ENCODE measurements at places on chromosomes 4 and X. TPM values are rescaled to one million over a fixed set of nuclear protein-coding genes. Genes with fewer than 3 reads are reported as not detected.

Gene CT55
- not detected for total RNA-seq

Gene LNX1
- 10.9 TPM for total RNA-seq

DNA sequence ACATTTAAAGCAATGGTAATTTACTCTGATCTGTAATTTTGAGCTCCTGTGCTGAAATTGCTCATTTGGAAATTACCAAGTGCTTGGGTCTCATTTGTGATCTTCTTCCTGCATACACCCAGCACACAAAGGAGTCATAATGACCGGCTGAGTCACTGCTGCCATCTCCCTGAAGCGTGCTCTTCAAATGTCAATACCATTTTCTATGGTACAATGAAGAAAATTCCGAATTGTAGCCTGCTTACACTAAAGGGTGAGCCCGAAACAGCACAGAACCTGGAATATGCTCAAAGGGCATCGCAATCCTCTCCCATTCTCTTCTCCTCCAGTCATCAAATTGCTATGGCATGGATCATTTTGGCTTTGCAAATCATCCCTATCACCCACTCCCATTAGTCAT lies 140.5 kb downstream of the GRIA3 start:
- no peaks in the 10 kb centered on the region for H3K27me3 ChIP-seq
- H3K4me1 ChIP-seq = peaks cover 14% of the 10 kb centered on the region
- 0 out of 2 replicates have a peak overlapping the region, but pooled peaks have one; percentile 32 for H3K4me3 ChIP-seq
- peak overlapping the region; percentile 48 for H3K27ac ChIP-seq
- DNase-seq = peak; percentile 67

DNA sequence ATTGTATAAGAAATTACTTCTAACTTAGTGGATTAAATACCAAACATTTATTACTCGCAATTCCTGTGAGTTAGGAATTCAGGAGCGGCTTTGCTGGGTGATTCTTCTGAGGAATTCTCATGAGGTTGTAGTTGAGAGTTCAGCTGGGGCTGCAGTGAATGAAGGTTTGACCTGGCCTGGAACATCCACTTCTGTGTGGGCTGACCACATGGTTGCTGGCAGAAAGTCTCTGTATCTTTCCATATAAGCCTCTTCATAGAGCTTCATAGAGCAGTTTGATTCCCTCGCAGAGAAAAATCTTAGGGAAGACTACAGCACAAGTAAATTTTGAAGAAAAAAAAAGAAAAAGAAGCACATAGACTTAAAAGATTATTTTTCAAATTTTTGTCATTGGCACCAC lies 339.7 kb upstream of the NWD2 start:
- no peaks in the 10 kb centered on the region for H3K36me3 ChIP-seq
- no peak for DNase-seq
- no peak overlapping the region for H3K27ac ChIP-seq
- H3K4me3 ChIP-seq = no peak overlapping the region
- no peaks in the 10 kb centered on the region for H3K4me1 ChIP-seq
- H3K27me3 ChIP-seq = no peaks in the 10 kb centered on the region

- no peaks in the 10 kb centered on the region for H3K4me1 ChIP-seq
- H3K27ac ChIP-seq = no peak overlapping the region
- no peak for DNase-seq
- no peaks in the 10 kb centered on the region for H3K36me3 ChIP-seq
- no peaks in the 10 kb centered on the region for H3K27me3 ChIP-seq
Measured at GRCh38 chrX:7062903-7063302, 84.6 kb upstream of the STS start.
